ENCODE measurements at places on chromosomes 4 and X. TPM values are rescaled to one million over a fixed set of nuclear protein-coding genes. Genes with fewer than 3 reads are reported as not detected.

The FAT1 gene
- 152 TPM for total RNA-seq

The STBD1 gene
- total RNA-seq: 12.7 TPM

The SSX2B gene
- total RNA-seq: not detected

The ERCC6L gene
- total RNA-seq: 12.2 TPM

The CFAP299 gene
- total RNA-seq: not detected

The PDHA1 gene
- total RNA-seq: 290 TPM

The CSN1S1 gene
- not detected for total RNA-seq
